ENCODE measurements at places on chromosomes 5 and 9. TPM values are rescaled to one million over a fixed set of nuclear protein-coding genes. Genes with fewer than 3 reads are reported as not detected.

- no peak for DNase-seq
Observed at GRCh38 chr5:176955895-176956294, 50.7 kb downstream of the UIMC1 start.

- no peak for DNase-seq
Observed at GRCh38 chr5:150298701-150299451, 3.8 kb downstream of the ARSI start.

- DNase-seq, result no peak
Observed at GRCh38 chr9:7906783-7907550, 107.4 kb upstream of the DMAC1 start.

UGT3A2 gene
- total RNA-seq, result 0.58 TPM

FOCAD gene
- 84.3 TPM for total RNA-seq

EQTN gene
- 0.74 TPM for total RNA-seq

All from urinary bladder (tissue), 4 donors.